ENCODE measurements at places on chromosomes 11 and 22. TPM values are rescaled to one million over a fixed set of nuclear protein-coding genes. Genes with fewer than 3 reads are reported as not detected.

The SPDYC gene
- total RNA-seq, result not detected

GRCh38 chr22:31340360-31340759 lies 5.8 kb downstream of the PATZ1 start:
- H3K27ac ChIP-seq, result no peak overlapping the region
- H3K36me3 ChIP-seq, result peaks cover 65% of the 10 kb centered on the region
- peaks cover 56% of the 10 kb centered on the region for H3K4me1 ChIP-seq

The DNAJB7 gene
- total RNA-seq, result not detected

GRCh38 chr11:45856044-45856468 lies 8.8 kb downstream of the CRY2 start:
- peaks cover 51% of the 10 kb centered on the region for H3K36me3 ChIP-seq
- no peak overlapping the region for H3K4me3 ChIP-seq
- H3K27ac ChIP-seq, result no peak overlapping the region
- H3K4me1 ChIP-seq, result peaks cover 8% of the 10 kb centered on the region
- no peak for DNase-seq
- H3K27me3 ChIP-seq, result no peaks in the 10 kb centered on the region

DNA sequence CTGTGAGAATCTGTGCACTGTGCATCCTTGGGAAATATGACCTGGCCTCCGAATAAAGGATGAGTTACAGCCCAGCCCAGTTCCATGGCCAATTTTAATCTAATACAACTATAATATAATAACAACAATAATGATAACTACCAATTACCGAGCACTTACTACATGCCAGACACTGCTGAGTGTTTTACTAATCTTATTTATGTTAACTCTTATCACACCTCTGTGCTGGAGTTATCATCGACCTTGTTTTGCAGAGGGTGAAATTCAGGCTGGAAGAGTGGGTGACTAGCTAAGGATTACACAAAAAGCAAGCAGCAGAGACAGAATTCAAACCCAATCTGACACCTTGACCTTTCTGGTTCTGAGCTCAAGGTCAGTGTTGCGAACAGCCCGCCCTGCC lies 83.9 kb downstream of the GALNT18 start:
- H3K36me3 ChIP-seq, result no peaks in the 10 kb centered on the region
- H3K27ac ChIP-seq, result no peak overlapping the region
- no peak overlapping the region for H3K4me3 ChIP-seq
- no peaks in the 10 kb centered on the region for H3K27me3 ChIP-seq
- DNase-seq, result no peak
- no peaks in the 10 kb centered on the region for H3K4me1 ChIP-seq

The SORL1 gene
- 519 TPM for total RNA-seq

DNA sequence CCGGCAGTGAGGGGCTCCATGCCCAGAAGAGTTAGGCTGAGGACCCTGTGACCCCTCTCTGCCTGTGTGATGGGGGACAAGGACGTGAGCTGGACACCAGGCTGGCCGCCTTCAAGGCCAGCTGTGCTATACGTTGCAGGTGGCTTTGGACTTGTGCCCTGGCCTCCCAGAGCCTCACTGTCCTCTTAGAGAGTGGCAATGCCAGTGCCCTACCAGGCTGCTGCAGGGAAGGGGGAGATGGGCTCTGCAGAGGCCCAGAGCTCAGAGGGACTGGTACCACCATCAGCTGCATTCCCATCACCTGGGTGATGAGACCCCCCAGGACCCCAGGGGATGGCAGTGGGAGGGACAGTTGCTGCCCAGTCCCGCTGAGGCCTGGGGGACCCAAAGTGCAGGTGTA lies 90.4 kb upstream of the SHISAL1 start:
- H3K4me3 ChIP-seq, result no peak overlapping the region
- no peak for DNase-seq
- H3K36me3 ChIP-seq, result no peaks in the 10 kb centered on the region

The ALDH3B1 gene
- total RNA-seq, result 4.0 TPM

DNA sequence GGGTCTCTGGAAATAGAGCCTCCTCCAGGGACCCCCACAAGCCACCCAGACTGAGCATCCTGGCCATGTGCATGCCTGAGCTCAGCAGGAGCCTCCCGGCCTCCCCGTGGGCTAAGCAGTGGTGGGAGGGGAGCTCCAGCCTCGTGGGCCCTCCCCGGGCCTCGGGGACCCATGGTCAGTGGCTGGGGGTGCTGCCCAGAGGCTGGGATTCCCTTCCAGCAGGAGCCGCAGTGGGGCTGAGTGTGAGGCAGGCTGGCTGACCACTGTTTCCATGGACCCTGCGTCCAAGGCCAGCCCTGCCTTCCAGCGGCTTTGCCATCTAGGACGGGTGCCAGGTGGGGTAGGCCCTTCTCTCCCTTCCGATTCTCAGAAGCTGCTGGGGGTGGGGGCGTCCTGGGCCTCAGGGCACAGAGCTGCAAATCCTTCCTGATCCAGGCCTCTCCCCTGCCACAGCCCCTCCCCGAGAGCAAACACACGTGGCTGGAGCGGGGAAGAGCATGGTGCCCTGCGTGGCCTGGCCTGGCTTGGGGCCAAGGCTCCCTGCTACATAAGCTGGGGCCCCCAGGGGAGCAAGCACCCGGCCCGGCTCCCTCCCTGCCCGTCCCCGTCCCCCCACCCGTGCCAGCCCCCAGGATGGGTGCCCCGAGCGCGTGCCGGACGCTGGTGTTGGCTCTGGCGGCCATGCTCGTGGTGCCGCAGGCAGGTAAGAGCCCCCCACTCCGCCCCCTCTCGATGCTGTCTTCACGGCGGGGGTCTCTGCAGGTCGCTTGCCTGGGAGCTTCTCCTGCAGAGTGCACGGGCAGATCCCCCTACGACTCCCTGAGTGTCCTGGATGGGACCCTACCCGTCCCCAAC lies at the start of gene MUC5B:
TSS of gene MUC5B (plus strand) at position 576 of the 855 bp plus-strand sequence. CDS start at position 634, 58 bp downstream.
- no peaks in the 10 kb centered on the region for H3K36me3 ChIP-seq
- H3K4me3 ChIP-seq, result no peak within 1 kb of the TSS
- no peak within 1 kb of the TSS for H3K27ac ChIP-seq
- H3K27me3 ChIP-seq, result no peaks in the 10 kb centered on the region
- no peaks in the 10 kb centered on the region for H3K4me1 ChIP-seq
- DNase-seq, result no peak

DNA sequence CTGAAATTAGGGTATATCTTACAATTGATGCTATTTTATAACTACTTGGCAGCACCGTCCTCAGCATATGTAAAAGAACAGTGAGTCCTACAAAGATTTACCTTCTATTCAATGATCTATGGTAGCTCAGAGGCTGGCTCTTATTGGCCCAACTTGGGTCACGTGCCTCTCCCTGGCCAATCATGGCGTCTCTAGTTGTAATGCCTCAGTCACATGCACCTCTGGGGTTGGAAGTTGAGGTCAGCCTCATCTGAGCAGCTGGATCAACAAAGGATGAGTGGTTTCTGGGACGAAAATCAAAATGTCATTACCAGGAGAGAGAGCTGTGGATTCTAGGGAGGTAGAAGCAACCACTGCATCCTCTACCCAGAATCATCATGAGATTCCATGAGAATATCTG lies 22.9 kb upstream of the ASPHD2 start:
- peaks cover 4% of the 10 kb centered on the region for H3K4me1 ChIP-seq
- peaks cover 2% of the 10 kb centered on the region for H3K27me3 ChIP-seq
- no peaks in the 10 kb centered on the region for H3K36me3 ChIP-seq
- H3K27ac ChIP-seq, result no peak overlapping the region
- H3K4me3 ChIP-seq, result no peak overlapping the region
- no peak for DNase-seq

DNA sequence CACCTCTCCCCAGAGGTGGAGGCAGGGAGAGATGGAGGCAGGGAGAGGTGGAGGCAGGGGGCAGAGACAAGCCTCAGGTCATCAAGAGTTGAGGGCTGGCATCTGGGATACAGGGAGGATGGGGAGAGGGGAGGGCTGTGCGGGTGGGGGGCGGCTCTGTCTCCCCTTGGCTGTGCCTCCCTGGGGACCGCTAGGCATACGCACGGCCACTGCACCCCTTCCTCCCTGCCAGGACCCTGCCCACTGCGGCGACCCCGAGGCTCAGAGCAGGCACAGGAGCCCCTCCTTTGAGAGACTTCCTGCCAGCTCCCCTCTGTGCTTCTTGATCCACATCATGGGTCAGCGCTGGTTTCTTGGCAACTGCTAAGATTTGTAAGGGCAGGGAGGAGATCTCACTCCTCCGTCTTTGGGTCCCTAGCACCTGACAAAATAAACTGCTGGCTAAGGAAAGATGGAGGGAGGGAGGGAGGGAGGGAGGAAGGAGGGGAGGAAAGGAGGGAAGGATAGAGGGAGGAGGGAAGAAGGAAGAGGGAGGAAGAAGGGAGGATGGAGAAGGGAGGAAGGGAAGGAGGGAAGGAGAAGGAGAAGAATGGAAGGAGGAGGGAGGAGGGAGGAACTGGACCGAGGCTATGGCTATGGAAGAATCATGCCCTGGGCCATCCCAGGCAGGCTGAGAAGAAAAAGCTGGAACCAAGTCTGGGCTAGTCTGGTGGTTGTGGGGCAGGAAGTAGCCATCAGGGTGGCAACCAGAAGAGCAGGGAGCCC lies 18.5 kb downstream of the PRR33 start:
- H3K36me3 ChIP-seq, result peaks cover 9% of the 10 kb centered on the region
- no peaks in the 10 kb centered on the region for H3K27me3 ChIP-seq
- no peak for DNase-seq
- no peak overlapping the region for H3K4me3 ChIP-seq
- H3K27ac ChIP-seq, result no peak overlapping the region
- H3K4me1 ChIP-seq, result peaks cover 94% of the 10 kb centered on the region

DNA sequence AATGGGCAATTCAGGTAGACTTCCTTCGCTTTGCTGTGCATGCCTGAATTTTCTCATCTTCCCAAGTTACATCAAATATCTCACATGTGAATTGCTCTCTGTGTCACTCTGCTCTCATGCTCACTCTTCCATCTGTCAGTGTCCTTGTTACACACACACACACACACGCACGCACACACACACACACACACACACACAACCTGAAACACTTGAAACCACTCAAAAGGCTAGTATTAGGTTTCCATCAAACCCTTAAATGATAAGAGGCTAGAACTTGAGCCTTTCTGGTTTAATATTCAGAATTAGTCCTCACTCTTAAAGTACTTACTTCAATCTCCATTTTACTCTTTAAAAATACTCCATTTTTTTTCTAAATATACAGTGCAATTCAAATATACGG lies 282.4 kb downstream of the C11orf87 start:
- no peak overlapping the region for H3K27ac ChIP-seq
- H3K36me3 ChIP-seq, result no peaks in the 10 kb centered on the region
- no peaks in the 10 kb centered on the region for H3K27me3 ChIP-seq
- H3K4me1 ChIP-seq, result no peaks in the 10 kb centered on the region
- no peak for DNase-seq

GRCh38 chr11:61555051-61555969 lies 25.6 kb downstream of the SYT7 start:
- no peak overlapping the region for H3K4me3 ChIP-seq
- no peak overlapping the region for H3K27ac ChIP-seq
- no peak for DNase-seq
- no peaks in the 10 kb centered on the region for H3K36me3 ChIP-seq
- H3K4me1 ChIP-seq, result no peaks in the 10 kb centered on the region

- H3K27ac ChIP-seq, result no peak overlapping the region
- H3K4me3 ChIP-seq, result no peak overlapping the region
- no peaks in the 10 kb centered on the region for H3K4me1 ChIP-seq
- H3K36me3 ChIP-seq, result no peaks in the 10 kb centered on the region
- DNase-seq, result no peak
- H3K27me3 ChIP-seq, result no peaks in the 10 kb centered on the region
Measured at GRCh38 chr22:43393132-43393843, 18.5 kb upstream of the MPPED1 start.

Data from natural killer cell (primary cell).